ENCODE measurements at places on chromosomes 13 and 19.

DNA sequence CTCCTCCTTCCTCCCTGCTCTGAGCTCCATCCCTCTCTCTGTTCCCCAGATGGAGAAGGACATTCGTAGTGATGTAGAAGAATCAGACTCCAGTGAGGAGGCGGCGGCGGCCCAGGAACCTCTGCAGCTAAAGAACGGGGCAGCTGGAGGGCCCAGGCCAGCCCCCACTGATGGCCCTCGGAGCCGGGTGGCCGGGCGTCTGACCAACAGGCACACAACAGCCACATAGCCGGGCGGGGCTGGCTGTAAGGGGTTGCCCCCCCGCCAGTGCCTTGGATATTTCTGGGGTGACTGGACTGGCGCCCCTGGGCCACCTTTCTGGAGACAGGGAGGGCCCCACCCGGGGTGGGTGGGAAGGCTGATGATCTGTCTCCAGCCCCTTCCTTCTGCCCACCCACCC lies 46.3 kb downstream of the CD320 start:
- DNase-seq, result no peak

DNA sequence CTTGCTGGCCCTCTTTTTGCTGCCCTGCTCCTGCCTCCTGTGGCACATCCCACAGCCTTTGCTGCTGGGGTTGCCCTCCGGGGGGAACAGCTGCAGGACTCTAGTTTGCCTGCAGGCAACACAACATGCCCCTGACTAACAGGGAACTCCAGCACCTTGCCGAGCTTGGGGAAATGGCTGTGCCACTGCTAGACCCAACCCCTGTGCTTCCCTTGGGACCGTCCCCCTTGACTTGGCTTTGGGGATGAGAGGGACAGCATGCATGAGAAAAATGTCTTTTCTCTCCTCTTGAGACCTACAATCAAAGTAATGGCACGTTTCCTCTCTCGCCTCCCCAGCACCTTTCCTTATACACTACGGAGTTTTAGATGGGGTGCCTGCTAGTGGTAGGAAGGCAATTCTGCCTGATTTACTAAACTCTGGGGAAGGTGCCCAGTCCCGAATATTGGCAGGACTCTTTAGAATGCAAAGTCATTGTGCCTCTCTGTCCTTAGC lies 12.4 kb upstream of the VWA8 start:
- DNase-seq, result no peak

GRCh38 chr13:49271264-49271663 lies 23.5 kb downstream of the CDADC1 start:
- DNase-seq, result no peak

DNA sequence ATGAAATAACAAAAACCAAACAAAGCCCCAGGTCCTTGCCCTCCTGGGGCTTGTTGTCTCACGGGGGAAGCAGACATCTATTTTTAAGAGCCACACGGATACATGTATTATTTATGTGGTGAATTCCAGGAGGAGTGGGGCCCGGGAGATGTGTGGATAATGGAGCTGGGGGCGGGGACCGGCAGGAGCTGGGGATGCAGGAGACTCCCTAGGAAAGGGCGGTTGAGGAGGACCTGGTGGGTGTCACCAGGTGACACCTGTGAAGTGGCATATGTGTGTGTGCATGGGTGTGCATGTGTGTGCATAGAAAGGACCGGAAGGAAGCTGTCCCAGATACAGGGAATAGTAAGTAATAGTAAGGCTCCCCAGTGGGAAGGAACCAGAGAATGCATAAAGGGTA lies 148.9 kb downstream of the URI1 start:
- no peak for DNase-seq
